DMS 273 treated with DMSO at 0.1 percent for 48 hours (cell line): ENCODE measurements at places on chromosomes 2 and 18.

- DNase-seq = no peak
These were observed 12.9 kb downstream of the WNT10A start for GRCh38 chr2:218893349-218894150.

DNA sequence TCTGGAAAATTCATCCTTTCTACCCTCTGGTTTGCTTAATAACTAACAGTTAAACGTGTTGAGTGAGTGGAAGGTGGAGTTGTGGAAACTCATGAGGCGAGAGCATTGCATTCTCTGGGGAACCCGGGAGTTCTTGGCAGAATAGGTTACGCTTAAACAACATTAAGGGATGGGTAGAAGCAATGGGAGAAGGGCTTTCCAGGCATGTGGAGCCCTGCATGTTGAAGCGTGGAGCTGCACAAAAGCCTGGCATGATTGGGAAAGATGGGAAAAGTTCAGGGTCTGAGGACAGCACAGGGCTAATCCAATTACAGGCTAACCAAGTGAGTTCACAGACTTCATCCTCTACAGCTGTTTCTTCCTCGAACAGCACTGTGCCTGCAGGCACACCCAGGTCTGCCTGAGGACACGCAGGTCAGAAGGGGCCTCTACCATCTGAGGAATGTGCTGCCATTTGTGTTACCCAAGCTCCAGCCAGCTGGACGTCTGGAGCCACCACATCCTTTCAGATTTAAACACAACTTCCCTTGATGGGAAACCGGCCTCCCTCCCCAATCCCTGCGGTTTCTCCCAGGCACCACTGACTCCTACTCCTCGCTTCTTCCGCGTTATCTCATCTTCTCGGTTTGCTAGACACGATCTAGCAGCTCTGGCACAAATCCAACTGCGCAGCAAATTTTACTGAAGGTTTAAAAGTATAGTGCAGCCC is 164.2 kb downstream of the ANTXR1 start:
- no peak for DNase-seq

DNA sequence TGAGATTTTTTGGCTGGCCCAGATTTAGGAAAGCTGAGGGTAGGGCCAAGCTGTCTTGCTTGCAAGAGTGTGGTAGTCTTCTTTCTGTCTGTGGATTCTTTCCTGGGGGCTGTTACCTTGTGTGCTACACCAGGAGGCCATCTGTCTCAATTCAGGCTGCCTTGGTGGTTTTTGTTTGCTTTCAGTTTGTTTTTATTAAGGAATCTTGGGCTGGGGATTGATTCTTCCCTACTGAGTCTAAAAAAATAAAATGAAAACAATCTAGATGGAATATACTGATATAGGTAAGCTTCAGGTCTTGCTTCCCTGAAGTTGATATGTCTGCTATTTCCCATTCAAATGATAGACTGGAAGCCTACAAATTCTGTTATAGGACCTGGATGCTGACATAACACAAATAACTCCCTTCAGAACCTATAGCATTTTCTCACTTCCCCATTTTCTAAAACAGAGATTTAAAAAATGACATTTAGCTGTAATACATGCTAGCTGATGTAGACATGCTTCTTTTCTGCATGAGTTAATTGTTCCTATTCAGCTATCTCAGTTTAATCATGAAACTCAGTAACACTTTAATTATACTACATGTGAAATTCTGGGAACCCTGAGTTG is 5.3 kb downstream of the LHCGR start:
- no peak for DNase-seq

DNA sequence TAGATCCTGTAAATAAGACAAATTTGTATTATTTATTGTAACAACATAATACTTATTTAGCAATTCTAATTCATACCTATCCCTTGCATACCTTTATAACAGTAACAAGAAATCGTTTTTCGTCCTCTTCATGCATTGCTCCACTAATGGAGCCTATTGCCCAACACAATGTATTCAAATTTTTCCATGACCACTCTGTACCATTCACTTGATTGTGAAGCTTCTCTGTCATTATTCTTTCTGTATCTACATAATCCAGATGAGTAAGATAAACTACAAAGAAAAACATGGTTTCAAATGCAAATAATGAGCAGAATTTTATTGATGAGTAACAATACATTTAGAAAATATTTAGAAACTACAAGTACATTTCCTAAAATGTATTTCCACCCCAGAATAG is 21.6 kb upstream of the USP34 start:
- DNase-seq = no peak

GRCh38 chr2:213995400-213996105 is 415.3 kb upstream of the VWC2L start:
- no peak for DNase-seq

DNA sequence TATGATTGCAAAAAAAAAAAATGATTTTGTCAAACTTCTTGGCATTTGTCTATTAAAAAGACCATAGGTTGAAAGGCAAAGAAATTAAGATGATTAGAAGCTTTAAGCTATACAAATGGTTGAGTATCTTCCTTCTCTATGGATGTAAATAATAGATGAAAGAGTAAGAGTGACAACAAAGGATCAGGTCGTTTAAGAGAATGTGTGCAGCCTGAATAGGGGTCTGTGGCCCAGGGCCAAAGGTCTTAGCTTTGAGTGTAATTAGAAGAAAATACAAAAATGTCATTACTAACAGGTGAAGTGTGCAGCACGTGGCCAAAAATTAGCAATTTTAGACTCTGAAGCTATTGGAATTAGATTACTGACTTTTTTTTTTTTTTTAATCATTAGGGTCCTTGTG is 122.4 kb downstream of the GREB1L start:
- DNase-seq = no peak

- DNase-seq = no peak
These were observed 104.5 kb downstream of the SNTG2 start for GRCh38 chr2:1055014-1055595.

DNA sequence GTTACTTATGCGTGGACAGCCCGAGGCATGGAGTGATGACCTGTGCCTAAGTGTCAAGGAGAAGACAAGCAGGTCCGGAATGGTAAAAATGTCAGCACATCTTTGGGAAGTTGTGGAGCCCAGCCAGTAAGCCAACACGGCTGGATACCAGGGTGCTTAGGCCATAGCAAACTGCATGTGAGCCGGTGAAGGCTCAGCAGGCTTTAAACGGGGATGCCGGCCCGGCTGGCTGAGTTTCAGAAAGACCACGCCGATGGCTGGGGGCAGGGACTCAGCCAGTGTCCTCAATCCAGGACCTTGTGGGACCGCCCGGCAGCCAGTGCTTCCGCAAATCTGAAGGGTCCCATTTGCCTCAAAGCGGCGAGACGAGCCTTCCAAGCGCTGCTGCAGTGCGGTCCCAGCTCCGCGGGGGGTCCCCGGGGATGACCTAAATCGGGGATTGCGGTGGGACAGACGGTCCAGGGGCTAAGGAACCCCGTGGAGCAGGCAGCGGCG is 946 bp upstream of the AGAP1 start:
- no peak for DNase-seq

DNA sequence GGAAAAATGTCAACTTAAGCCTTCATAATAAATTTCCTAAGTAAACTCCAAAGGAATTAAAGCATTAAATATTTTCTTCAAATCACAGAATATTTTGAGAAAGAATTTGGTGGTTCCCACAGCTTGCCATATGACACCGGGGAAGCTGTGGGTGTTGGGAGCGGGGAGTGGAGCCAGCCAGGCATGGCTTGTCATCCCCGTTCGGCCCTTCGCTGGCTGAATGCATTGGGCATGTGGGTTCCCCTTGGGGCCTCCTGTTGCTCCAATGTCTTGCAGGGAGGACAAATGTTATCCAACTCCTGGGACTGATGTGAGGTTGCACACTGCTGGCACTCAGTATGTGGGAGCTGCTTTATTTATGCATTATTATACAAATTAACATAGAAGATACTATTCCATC is 18.6 kb downstream of the NGEF start:
- DNase-seq = no peak
